ENCODE measurements at places on chromosomes 11 and 22.

DNA sequence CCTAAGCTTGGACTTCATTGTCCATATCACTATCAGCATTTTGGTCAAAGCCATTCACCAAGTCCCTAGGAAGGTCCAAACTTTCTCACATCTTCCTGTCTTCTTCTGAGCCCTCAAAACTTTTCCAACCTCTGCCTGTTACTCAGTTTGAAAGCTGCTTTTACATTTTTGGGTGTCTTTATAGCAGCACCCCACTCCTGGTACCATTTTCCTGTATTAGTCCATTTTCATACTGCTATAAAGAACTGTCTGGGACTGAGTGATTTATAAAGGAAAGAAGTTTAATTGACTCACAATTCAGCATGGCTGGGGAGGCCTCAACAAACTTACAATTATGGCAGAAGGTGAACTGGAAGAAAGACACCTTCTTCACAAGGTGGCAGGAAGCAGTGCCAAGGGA is 717.0 kb upstream of the CCDC90B start:
- DNase-seq, result no peak

DNA sequence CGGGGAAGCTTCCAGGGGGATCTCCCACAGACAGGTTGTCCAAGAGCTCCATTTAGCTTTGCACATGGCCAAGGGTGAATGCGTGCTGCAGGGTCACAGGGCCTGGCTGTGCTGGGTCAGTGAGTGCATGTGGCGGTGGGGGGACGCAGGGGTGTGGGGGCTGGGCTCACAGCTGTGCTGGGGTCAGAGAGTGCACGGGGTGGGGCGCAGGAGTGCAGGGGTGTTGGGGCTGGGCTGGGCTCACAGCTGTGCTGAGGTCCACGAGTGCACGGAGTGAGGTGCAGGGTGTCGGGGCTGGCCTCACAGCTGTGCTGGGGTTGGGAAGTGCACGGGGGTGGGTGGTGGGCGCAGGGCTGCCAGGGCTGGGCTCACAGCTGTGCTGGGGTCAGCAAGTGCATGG is 557.7 kb downstream of the BRD1 start:
- DNase-seq, result no peak

DNA sequence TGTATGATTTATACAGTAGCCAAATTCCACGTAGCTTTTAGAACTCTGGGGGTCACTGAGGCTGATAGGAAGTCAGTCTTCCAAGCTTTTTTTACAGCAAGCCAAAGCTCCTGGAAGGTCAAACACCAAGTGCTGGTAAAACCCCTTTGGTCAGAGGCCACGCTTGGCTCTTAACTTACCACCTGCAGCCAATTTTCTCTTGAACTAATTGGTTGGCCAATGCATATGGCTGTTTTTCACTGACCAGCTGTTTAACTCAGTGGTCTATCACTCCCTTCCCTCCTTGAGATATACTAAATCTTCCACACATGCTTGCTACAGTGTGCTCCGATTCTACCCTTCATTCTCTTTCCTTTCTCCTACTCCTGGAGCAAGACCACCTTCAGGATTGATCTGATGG is 116.0 kb downstream of the FAR1 start:
- DNase-seq, result no peak

DNA sequence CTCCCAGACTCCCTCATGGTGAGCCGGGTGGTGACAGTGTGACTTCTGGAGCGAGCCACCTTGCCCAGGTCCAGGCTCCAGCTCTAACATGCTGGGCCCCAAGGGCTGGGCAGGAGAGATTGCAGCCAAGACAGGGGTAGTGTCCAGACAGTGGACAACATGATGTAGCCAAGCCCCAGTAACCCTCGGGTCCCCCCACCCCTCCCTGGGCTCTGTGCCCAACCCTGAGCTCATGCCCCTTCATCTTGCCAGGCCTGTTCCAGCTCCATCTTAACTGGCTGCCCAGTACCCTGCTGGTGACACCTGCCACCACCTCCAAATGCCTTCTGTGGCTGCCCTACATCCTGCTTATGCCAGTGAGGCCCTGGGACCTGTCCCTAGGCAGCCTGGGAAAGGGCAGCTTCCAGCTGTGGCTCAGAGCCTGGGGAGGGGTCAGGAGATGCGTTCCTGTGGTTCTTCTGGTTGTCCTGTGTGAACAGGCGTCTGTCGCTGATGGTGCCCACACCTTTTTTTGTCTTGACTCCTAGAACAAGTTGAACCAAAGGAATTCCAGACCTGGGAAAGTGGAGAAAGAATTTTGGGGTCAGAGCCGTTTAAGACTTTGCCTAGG is 12.5 kb upstream of the SYT12 start:
- no peak for DNase-seq

- DNase-seq, result no peak
Measured at GRCh38 chr11:114036147-114036811, 23.2 kb upstream of the ZBTB16 start.

DNA sequence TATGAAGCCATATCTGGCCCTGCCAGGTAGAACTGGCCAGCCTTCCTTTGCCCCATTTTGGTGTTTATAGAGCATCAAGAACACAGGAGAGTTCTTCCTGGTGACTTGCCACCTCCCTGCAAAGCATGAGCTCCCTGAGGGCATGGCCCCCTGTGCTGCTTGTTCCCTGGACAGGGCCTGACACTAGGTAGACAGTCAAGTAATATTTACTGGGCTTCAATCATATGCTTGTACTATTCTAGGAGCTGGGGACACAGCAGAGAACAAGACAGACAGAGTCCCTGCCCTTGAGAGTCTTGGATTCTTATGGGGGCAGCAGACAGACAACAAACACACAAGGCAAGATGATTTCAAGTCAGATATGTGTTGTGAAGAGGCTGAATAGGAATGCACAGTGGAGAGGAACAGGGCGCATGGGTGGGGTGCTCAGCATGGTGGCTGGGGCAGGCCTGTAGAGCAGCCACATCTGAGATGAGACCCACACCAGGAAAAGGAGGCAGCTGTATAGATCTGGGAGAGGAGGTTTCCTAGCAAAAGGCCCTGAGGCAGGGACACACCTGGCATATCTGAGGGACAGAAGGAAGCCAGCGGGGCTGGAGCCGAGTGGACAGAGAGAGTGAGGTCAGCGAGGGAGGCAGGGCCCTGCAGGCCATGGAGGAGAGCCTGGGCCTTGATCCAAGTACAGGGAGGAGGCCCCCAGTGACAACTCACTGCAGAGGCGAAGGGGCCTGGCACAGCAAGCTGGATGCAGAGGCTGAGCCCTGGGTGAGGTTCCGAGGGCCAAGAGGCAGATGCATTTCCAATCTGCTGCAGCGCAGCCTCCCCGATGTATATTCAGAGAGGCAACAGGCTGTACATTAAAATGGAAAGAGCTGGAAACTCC is 10.2 kb upstream of the CBX6 start:
- DNase-seq, result no peak
